ENCODE measurements at places on chromosomes 6 and 20. TPM values are rescaled to one million over a fixed set of nuclear protein-coding genes. Genes with fewer than 3 reads are reported as not detected.

Gene SLC44A4
- 0.60 TPM for total RNA-seq

GRCh38 chr6:135331002-135331401, 149.9 kb downstream of the MYB start:
- no peak for DNase-seq

DNA sequence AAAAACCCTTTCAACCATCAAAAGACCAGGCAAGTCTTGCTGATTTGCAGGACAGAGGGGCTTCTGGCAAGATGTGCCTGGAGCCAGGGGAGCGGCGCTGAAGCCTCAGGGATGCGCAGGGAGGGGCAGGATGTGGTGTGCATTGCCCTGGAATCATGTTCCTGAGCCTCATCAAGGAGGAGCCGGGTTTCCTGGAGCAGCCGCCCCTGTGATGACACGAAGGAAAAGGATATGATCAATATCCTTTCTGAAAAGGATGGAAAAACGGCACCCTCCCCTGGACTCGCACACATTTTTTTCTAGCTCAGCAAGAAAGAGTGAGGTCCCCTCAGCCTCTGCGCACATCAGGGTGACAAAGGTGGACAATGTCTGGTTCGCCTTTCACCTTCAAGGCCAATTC, 173.1 kb upstream of the SSTR4 start:
- DNase-seq, result no peak

Gene PXDC1
- total RNA-seq, result 110 TPM

- DNase-seq, result no peak
Measured at GRCh38 chr6:153117986-153118879, 12.8 kb downstream of the RGS17 start.

Gene UBE2V1
- total RNA-seq, result 107 TPM

GRCh38 chr6:15247500-15248450, 1.9 kb downstream of the JARID2 start:
- peak; percentile 87 for DNase-seq

GRCh38 chr6:39169448-39170344, 54.7 kb upstream of the SAYSD1 start:
- DNase-seq, result no peak

DNA sequence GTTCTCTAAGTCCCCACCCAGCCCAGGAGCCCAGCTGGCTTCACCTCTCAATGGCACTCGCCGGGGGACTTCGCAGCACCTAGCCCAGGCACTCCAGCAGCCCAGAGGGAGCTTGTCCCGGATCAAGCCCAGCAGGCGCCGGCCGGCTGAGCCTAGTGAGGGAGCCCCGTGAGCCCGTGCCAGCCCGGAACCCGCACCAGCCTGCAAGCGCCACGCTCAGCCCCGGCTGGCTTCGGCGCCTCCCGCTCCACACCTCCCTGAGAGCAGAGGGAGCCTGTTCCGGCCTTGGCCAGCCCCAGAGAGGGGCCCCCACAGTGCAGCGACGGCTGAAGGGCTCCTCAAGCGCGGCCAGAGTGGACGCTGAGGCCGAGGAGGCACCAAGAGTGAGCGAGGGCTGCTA, 27.1 kb upstream of the PPP1R14C start:
- no peak for DNase-seq

Gene PRRT1
- 3.6 TPM for total RNA-seq

DNA sequence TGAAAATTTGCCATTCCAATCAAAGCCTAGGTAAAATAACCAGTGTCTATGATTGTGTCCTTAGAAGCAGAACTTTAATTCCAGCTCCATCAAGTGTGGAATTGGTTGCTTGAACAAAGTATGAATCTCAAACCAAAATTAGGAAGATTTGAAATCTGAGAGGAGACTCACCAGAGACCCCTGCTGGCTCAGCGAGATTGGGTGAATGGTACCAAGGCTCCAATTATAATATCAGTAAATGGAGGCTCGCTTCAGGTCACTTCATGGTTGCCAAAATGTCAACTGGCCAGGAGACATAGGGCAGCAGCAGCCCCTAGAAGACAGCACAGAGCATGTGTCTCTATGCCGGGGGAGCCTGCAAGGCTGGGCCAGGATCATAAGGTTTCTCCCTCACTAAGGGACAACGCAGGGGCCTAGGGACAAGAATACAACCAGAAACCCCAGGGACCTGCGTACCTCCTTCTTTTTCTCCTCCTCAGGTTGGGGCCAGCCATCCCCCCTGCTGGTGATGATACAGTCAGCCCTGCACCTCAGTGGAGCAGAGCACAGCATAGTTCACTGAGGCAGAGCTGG, 14.0 kb downstream of the RBL1 start:
- no peak for DNase-seq

- DNase-seq, result no peak
Measured at GRCh38 chr6:38555606-38556005, 84.1 kb downstream of the BTBD9 start.

DNA sequence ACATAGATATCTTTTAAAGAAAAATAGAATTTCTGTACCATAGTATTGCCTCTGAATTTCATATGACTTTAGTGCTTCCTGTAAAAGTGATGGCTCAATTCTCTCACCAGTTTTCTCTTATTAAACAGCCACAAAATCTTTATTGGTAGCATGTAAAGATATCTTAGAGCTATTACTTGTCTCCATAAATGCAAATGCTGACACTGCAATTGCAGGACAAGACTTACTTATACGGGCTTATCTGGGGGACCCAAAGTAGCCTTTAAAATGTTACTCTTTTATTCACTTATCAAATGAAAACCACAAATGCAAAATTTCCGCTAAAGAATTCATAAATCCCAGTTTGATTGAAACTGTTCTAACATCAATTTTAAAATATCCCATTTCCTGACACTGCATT, 287.1 kb upstream of the SPTLC3 start:
- no peak for DNase-seq

Gene SNAP91
- 4.3 TPM for total RNA-seq

Gene TMC2
- total RNA-seq, result 0.15 TPM

Gene LPA
- not detected for total RNA-seq

Gene SIRPD
- 0.30 TPM for total RNA-seq

GRCh38 chr6:47651505-47651944, 46.9 kb upstream of the ADGRF4 start:
- no peak for DNase-seq
